Retinal pigment epithelial cell (primary cell): ENCODE measurements at places on chromosomes 5 and 9.

DNA sequence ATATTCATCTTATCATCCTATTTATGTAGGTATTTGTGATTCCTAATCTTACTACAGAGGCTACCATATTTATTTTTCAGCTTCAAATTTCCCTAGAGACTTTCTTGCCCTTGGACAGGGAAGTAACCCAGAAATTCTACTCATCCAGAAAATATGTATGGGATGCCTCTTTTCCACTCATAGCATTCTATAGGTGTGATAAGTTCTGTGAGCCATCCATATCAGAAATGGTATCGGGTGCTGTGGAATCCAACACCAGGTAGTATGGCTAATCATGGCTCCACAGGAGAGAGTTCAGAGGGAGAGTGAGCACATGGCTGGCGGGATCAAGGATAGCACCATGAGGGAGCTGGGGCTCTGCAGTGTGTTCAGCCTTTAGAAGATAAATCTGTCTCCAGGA, 349.3 kb upstream of the ACTBL2 start:
- DNase-seq = no peak

- DNase-seq = no peak
These were observed 48.2 kb downstream of the ANXA1 start for GRCh38 chr9:73199886-73200285.

DNA sequence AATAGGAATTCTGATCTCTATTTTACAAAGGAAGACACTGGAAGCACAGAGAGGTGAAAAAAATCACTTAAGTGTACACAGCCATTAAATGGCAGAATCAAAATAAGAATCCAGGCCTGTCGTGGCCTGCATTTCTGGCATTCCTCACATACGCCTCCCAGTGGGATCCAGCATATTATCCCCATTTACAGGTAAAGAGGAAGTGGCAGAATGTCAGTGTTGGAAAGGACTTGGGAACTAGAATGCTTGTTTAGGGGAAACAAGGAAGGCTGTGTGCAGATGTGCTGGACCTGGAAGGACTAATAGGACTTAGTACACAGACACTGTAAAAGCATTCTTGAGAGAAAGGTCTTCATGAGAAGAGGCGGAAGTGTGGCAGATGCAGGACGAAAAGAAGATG, 241.8 kb downstream of the TRIM32 start:
- no peak for DNase-seq

GRCh38 chr9:73179589-73179988, 27.9 kb downstream of the ANXA1 start:
- peak; percentile 96 for DNase-seq

DNA sequence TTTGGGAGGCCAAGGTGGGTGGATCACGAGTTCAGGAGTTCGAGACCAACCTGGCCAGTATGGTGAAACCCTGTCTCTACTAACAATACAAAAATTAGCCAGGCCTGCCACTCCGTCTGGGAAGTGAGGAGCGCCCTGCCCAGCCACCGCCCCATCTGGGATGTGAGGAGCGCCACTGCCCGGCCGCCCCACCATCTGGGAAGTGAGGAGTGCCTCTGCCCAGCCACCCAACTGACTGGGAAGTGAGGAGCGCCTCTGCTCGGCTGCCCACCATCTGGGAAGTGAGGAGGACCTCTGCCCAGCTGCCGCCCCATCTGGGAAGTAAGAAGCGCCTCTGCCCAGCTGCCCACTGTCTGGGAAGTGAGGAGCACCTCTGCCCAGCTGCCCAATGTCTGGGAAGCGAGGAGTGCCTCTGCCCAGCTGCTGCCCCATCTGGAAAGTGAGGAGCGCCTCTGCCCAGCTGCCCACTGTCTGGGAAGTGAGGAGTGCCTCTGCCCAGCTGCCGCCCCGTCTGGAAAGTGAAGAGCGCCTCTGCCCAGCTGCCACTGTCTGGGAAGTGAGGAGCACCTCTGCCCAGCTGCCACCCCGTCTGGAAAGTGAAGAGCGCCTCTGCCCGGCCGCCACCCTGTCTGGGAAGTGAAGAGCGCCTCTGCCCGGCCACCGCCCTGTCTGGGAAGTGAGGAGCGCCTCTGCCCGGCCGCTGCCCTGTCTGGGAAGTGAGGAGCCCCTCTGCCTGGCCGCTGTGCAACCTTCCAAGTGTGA, 5.3 kb downstream of the ALDH7A1 start:
- no peak for DNase-seq

GRCh38 chr5:143600396-143601075, 197.1 kb upstream of the NR3C1 start:
- DNase-seq = no peak

GRCh38 chr5:173808079-173808808, 79.9 kb upstream of the CPEB4 start:
- no peak for DNase-seq

- DNase-seq = no peak
These were observed 15.5 kb upstream of the TARS1 start for GRCh38 chr5:33425314-33425713.

GRCh38 chr5:148791334-148791667, 35.1 kb upstream of the ADRB2 start:
- no peak for DNase-seq

- no peak for DNase-seq
These were observed 71.8 kb downstream of the SMARCA2 start for GRCh38 chr9:2086971-2087370.

DNA sequence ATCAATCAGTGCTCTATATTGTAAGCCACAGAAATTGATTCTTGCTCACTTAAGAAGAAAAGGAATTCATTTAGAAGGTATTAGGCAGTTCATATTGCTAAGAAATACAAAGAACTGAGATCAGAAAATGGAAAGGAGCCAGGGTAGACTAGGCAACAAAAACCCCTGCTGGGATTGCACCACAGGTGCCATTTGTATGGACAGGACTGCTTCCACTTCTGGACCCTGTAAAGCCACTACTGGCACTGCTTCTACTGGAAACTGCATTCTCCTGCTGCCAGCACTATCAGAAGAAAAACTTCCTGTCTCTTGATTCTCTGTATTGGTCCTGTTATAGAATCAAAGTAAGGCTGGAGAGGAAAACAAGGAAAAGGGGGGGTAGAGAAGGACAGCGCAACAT, 45.9 kb downstream of the CERT1 start:
- peak; percentile 5 for DNase-seq

GRCh38 chr5:53996008-53996407, 314.4 kb downstream of the ARL15 start:
- DNase-seq = no peak

GRCh38 chr9:91693226-91693625, 256.8 kb downstream of the ROR2 start:
- DNase-seq = no peak

DNA sequence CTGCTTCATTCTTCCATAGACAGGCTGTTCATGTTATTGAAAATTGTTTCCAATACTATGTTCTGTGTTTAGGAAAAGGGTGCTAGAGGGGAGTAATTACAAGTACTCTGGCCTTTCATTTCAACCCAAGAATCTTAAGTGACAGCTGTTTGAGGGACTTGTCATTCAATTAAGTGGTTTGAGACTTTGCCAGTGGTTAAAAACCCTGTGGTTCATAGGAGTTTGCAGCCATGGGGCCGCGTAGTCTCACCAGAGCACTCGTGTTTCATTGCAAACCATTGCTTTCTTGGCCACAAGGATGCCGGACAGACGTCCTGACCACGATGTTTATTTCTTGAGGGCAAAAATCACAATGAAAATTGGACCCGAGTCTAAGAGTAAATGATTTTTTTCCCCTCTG, 248.8 kb downstream of the NNT start:
- no peak for DNase-seq

DNA sequence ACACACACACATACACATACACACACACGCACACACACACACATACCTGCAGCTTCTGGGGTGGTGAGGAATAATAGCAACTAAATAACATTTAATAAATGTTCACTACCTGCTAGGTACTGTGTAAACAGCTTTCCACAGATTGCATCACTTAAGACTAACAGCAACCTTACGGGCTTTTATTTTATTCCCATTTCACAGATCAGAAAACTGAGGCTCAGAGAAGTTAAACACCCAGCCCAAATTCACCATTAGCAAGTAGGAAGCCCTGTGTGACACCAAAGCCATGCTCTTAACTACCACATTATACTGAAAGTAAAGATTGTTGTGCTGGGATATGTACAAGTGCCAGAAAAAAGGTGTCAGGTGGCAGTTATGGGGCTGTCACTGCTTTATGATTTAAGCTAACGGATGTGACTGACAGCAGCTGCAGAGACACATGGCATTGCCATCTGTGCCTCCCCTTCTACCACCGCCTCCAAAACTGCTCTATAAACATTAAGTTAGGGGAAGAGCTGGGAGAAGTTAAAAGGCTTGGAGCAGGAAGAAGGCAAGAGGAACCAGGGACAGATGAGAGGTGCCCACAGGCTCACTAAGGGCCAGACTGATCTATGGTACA, 13.6 kb downstream of the MTMR12 start:
- no peak for DNase-seq

- no peak for DNase-seq
These were observed 67.4 kb upstream of the ADAMTS19 start for GRCh38 chr5:129392681-129393080.

GRCh38 chr5:1208221-1208742, 6.9 kb downstream of the SLC6A19 start:
- DNase-seq = no peak

DNA sequence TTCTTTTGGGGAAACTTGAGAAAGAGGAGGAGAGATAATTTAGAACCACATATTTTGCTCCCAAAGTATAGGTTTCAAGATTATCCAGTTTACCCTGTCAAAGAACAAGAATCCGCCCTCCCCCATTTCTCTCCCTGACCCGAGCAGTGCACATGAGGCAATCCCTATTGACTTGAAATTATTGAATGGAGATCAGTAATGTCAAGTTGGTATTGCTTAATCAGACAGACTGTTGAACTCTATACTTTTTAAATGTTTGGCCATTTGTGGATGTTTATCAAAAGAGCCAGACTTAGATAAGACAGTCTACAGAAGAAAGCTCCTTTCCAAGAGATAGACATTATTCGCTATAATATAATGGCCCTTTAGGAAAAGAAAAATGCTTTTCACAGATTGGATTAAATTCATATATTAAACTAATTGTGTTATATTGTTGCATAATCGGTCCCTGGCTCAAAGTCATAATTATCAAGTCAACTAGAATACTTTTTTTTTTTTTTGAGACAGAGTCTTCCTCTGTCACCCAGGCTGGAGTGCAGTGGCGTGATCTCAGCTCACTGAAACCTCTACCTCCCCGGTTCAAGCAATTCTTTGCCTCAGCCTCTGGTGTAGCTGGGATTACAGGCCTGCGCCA, 5.3 kb downstream of the SLC25A25 start:
- DNase-seq = no peak

- no peak for DNase-seq
These were observed 307.7 kb upstream of the MEF2C start for GRCh38 chr5:89190515-89191265.

DNA sequence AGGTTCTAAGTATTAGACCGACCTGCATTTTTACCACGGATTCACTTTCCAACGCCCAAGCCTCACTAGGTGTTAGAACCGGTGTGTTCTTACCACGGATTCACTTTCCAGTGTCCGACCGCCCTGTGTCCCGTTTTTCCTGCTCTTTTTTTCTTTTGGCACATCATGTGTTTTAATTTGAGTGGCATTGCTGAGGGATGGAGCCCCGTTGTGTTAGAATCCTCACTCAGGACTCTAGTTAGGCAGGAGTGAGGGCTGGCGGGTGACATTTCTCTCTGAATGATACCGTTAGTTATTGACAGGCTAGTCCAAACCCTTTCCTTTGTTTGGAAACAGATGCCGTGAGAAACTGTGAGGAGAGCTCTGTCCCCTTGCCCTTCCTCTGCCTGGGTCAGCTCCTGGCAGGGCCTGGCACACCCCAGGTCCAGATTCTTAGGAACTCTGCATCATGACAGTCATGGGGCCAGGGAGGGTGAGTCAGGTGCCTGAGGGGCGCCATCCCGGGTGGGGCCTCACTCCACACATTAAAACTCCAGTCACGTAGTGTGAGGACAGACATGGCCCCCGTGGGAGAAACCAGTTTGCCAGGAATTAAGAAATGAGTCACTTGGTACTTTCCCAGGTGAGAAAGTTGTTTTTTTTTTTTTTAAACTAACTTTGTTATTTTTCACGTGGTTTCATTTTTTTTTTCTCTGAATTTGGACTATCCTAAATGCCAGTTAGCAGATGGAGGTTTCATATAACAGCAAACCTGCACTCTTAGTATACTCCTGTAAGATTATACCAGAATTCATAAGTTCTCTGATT, 15.8 kb downstream of the EXOC3 start:
- DNase-seq = peak; percentile 86

DNA sequence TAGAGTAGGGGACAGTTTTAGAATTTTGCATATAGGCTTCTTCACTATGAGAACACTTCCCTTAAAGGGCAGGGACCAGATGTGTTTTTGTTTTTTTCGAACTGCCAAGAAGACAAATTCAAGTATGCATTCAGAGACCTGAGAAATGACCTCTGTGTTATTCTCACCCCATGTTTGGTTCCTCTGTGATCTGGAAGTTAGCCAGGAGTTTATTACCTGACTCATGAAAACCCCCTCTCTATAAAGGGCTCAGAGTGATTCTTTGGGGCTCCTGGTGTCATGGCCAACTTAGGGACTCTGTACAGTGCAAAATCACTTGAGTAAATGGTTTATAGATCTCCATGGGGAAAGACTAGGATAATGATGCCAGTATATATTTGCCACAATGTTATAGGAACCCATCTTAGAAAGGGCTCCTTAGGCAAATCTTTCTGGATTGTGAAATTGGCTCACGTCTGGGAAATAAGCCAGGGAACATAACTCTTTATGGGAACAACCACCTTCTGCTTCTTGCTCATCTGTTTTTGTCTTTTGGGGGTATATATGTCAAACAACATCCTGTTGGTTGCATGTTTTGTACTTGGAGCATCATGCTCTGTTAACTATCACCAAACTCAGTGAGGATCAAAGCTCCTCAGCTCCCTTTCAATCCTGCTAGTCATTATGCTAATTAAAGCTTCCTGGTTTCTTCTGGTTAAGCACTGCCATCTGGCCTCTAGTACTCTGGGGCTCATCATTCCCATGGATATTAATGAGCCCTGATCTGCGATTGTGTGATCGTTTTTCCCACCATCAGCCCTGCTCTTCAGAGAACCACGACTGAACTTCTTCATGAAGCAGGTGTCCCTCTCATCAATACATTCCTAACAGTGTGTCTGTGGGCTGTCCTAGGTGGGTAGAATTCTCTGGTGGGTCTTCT, 173.4 kb upstream of the CDH12 start:
- no peak for DNase-seq
